AG08396 (cell line): ENCODE measurements at places on chromosomes 1 and 21.

DNA sequence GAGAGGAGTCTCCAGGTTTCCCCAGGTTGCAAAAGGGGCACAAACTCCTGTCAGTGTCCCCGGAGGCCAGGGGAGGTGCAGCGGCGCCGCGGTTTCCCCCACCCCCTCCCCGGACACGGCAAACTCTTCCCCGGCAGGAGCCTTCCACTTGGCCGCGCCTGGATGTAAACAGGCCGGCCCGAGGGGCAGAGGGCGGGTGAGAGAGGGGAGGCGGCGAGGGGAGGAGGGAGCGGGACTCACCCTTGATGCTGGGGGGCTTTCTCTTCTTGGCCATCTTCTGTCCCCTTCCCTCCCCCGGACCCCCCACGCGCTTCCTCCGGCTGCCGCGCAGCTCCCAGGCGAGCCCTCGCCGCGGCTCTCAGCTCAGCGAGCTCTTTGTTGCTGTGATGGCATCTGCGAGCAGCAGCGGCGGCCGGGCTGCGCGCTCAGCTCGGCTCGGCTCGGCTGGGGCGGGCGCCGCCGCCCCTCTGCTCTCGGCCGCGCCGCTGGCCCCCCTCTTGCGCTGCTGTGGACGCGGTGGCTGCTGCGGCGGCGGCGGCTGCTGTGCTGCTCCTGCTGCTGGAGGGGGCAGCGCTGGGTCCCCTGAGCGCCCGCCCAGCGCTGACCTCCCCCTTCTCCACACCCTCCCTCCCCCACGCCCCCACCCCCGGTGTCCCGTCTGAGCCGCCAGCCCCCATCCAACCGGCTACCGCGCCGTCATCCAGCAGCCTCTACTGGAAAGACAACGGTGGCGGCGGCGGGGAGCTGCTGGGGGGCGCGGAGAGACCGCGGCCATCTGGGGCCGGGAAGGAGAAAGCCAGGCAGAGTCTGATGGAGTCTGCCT is 4.9 kb upstream of the SLC44A5 start:
- peak; percentile 65 for DNase-seq

- DNase-seq: no peak
Measured at GRCh38 chr21:36155603-36156338, 853 bp upstream of the DOP1B start.

- no peak for DNase-seq
Measured at GRCh38 chr1:54350360-54350759, 55.8 kb downstream of the SSBP3 start.

- peak; percentile 35 for DNase-seq
Measured at GRCh38 chr1:31666263-31666963, 21.7 kb upstream of the PEF1 start.

DNA sequence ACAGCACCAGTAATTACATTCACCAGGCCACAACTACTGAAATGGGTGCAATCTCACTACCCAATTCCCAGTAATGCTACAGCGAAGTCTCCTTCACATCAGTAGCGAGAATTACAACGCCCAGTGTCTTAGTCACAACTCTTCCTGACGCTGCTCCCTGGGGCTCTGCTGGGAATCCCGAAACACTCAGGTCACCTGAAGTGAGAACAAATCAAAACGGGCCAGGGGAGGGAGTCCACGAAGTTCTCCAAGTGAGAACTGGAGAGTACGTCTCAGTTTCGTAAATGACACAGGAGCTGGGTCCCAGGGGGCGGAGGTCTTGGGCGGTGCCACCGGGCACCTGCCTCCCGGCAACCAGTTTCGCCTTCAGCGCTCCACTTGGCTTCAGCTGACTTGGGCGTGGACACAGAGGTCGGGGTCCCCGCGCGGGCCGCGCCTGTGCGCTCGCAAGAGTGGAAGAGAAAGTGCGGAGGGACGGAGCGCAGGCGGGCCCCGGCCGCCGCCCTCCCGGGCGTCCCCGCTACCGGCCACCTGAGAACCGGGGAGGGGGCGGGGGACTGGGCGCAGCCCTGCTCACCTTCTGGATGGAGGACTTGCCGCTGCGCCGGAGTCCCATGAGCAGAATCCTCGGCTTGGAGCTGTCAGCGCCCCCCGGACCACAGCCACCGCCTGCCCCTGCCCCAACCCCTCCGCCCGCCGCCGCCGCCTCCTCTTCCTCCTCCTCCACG is 575 bp downstream of the RRAGC start:
- peak; percentile 61 for DNase-seq

GRCh38 chr21:43603233-43603626 is 56.1 kb downstream of the HSF2BP start:
- no peak for DNase-seq

DNA sequence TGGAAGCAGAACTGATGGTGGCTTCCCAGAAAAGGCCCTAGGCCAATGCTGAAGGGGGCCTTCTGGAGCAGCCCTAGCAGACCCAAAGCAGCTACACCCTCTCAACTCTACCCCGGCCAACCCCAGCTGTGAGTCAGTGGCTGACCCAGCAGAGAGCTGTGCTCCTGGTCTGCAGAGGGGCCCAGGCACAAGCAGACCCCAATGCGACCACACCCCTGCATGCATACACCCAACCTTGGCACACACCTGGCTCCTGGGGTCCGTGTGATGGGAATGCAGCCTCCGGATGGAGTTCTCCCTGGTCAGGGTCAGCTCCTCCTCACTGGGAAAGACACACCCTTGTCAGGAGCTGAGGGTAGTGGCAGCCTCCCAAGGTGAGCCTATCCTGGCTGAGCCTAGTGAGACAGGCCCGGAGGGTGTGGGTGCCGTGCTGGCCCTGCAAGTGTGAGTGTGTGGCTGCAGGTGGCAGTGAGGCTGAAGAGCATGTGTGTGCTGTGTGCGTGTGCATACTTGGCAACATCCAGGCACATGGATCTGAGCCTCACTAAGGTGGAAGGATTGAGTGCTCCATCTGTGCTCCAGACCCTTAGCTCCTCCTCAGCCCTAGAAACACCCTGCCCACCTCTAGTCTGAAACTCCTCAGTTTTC is 3.9 kb upstream of the ARHGAP30 start:
- no peak for DNase-seq

DNA sequence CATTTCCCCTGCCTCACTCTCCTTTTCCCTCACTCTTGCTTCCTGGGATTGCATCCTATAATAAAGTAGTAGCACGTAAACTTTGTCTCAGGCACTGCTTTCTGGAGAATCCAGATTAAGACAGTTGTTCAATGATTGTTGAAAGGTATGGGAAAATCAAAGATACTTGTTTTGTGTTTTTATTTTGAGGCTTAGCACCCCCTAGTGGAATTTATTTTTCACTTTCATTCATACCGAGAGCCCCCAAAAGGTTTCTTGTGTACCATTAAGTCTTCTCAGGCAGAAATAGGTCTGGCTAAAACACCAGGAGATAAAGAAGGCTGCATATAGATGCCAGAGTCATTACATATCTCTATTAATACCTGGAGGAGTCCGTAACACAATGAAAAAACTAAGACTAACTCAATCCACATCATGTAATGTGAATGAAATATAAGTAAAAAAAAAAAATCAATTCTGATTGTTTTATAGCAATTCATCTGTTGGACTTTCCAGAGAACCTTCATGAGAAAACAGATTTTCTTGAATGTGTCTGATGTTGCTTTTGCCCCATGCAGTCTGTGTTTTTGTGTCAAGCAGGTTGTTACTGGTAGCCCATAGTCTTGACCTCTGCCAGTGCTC is 103.5 kb downstream of the RPE65 start:
- DNase-seq: no peak

- no peak for DNase-seq
Measured at GRCh38 chr1:117368116-117369108, 1.2 kb downstream of the MAN1A2 start.

GRCh38 chr1:218262259-218262658 is 22.8 kb upstream of the RRP15 start:
- DNase-seq: no peak

- peak; percentile 77 for DNase-seq
Measured at GRCh38 chr1:192489748-192490147, 85.8 kb upstream of the RGS1 start.

DNA sequence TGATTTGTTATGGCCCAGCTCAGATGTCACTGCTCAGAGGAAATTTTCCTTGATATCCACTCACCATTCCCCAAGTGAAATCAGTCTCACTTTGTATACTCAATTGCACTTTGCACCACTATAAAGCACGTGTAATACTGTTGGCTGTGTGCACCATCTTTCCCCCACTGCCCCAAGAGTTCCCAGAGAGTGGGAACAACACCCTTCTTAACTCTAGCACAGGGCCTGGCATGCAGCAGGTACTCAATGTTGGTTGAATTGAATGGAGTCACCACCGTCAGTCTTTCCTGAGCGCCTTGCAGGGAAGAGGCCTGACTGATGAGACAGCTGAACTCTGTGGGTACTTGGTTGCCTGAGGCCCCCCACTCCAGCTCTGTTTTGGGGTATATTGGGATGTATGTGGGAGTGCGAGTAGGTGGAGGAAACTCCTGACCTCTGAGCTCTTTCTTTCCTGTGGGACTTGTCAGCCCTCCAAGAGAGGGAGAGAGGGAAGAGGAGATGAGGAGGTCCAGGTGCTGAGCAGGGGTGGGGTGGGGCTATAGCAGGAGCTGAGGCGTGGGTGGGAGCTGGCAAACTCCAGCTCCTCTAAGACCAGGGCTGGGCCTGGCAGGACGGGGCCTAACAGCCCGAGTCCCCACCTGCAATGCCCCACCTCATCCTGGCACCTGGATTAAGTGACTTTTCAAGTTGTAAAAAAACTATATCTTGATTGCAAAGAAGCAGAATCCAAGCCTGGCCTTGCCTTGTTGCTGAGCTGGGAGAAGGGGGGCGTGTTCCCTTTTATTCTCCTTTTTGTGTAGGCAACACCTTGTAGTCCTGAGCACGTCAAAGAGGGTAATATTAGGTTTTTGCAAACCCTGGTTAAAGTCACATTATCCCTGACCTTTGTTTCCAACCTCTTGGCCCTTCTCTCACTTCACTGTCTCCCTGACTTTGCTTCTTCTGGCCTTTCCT is 19.4 kb upstream of the WASF2 start:
- no peak for DNase-seq

DNA sequence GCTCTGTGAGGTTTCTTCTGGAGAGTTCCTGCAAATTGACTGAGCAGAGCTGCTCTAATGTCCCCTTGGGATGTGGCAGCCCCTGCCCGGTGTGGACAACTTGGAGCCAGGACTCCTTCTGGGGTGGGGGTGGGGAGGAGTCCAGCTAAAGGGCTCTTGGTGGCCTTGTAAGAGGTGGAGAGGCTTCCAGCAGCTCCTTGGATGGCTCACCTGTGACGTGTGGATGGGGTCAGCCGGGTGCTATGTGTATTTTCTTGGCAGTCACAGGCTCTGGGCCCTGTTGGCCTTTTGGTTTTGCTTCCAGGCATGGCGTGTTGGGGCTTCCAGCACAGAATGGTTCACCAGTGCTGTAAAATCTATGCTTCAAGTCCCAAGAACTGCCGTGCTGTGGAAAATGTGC is 38.2 kb downstream of the TRAPPC10 start:
- DNase-seq: no peak

DNA sequence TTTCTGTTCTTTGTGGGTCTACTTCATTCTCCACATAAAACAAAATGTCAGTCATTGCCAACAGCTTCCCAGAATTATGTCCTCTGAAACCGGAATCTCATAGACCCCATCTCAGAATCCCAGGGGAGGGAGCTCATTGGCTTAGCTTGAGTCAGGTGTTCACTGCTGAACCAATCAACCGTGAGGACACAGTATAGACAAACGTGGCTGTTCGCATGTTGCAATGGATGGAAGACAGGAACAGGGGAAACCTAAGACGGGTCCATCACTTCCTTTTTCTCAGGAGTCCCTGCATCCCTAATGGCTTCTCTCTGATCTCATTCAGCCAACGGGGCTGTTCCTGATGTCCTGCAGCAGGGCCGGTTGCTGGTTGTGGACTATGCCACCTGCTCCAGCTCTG is 9.1 kb downstream of the CELA2A start:
- no peak for DNase-seq

GRCh38 chr1:44237721-44238457 is 24.6 kb downstream of the DMAP1 start:
- peak; percentile 56 for DNase-seq

- no peak for DNase-seq
Measured at GRCh38 chr1:204896787-204897469, 26.3 kb downstream of the NFASC start.

- DNase-seq: peak; percentile 90
Measured at GRCh38 chr1:230867903-230868735, at the start of gene C1orf198. Gene C1orf198 (minus strand): TSS chr1:230868521. CDS start chr1:230868512, 9 bp downstream.
